Brain (organoid and tissue), 16 donors: ENCODE measurements at places on chromosomes 2 and 18.
A peak's percentile ranks its signal among the peaks of the same experiment; 100 is the strongest.

DNA sequence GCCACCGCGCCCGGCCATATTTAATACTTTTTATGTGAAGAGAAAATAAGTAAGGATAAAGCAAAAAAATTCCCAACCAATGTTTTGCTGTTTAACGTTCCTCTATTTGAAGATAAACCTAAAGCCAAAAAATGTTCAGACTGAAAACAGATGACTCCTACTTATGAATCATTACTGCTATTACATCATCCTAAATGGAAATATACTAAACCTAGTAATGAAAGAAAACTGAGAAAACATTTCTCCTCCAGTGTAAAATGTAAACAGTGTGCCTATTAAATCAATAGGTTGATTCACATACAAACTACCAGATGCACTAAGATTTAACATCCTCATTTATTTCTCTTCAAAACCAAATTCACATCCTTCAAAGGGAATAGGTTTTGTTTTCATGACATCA, 43.5 kb downstream of the CWC22 start:
- no peak for DNase-seq

GRCh38 chr2:178191004-178191508, 3.3 kb upstream of the OSBPL6 start:
- DNase-seq, result no peak

DNA sequence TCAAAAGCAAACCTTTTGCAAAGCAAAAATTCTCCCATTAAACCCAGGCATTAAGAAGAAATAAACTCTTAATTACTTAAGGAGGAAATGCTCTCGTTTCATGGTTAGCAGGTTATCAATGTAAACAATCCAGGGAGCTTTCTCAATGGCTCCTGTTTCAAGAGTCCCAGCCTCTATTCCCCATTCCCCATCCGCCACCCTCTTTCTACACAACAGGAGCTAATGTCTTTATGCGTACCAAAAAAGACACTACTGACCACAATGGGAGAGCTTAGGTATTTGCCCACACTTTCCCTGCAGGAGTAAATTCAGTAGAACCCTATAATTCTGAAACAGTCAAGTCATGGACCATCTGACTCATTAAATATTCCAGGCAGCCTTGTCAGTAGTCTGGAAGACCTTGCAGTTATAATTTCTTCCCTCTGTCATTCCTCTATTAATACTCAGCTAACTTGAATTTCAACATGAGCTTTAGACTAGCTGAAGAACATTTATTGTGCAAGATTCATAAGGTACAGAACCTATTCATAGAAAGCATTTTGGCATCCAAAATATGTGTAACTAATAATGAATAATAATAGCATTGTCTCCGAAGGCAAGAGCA, 48.6 kb downstream of the SLC8A1 start:
- DNase-seq, result no peak

- no peak for DNase-seq
Observed at GRCh38 chr2:199875400-199875799, 24.4 kb upstream of the FTCDNL1 start.

- peak; percentile 94 for DNase-seq
Observed at GRCh38 chr2:191864628-191865374, 17.9 kb upstream of the CAVIN2 start.

DNA sequence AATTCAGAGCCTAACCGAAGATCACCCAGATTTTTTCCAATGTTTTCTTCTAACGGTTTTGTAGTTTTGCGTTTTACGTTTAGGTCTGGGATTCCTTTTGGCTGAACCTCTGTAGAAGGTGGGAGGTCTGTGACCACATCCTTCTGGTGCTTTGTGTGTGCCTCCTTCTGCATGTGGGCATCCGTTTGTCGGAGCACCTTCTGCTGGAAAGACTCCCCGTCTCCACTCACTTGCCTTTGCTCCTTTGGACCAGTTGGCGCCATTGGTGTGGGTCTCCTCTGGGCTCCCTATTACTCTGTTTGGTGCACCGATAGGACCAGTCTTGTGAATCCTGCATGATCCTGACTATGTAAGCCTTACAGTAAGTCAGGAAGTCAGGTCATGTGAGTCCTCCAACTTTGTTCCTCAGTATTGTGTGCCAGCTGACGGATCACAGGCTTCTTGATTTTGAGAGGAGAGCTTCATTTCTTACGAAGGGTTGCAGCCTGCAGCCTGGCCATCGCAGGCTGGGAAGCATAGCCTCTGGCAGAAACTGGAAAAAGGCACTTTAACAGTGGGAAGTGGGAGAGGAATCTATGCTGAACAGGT, 13.6 kb downstream of the AQP12A start:
- DNase-seq, result no peak

- no peak for DNase-seq
Observed at GRCh38 chr18:21298351-21298750, 56.3 kb downstream of the GREB1L start.

DNA sequence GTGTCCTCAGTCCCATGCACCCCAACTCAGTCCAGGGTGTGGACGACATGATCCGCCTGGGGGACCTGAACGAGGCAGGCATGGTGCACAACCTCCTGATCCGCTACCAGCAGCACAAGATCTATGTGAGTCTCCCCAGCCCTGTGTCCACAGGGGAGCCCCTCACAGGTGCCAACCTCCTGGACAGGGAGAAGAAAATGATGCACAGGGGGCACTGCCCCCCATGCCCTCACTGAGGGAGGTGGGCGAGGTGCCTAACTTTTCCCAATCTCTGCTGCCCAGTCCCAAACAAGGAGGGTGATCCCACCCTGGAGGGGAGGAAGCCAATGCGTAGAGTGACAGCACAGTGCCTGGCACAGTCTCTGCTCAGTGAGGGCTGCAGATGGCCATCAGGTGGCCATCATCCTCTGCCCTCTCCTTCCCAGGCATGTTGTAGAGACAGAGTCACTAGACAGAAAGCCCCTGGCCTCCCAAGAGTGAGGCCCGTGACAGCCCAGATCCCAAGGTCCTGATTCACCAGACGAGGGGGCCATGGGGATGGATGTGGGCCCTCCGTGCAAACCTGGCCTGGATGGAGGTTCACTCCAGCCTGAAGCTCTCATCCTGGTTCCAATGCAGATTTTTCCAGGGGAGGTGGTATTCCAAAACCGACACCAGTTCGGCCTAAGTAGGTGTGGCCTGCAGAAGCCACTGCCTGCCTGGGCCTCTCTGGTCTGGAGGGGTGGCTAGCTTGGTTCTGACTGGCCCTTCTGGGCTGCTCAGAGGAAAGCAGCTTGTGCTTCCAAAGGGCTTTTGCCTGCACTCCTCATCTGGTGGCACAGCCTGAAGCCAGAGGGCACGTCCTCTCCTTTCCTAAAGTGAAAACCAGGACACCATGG, 30.0 kb downstream of the MYO7B start:
- DNase-seq, result no peak

GRCh38 chr2:219991116-219991515, 363.7 kb downstream of the SLC4A3 start:
- no peak for DNase-seq

GRCh38 chr18:31649978-31650719, 34.2 kb downstream of the B4GALT6 start:
- no peak for DNase-seq

DNA sequence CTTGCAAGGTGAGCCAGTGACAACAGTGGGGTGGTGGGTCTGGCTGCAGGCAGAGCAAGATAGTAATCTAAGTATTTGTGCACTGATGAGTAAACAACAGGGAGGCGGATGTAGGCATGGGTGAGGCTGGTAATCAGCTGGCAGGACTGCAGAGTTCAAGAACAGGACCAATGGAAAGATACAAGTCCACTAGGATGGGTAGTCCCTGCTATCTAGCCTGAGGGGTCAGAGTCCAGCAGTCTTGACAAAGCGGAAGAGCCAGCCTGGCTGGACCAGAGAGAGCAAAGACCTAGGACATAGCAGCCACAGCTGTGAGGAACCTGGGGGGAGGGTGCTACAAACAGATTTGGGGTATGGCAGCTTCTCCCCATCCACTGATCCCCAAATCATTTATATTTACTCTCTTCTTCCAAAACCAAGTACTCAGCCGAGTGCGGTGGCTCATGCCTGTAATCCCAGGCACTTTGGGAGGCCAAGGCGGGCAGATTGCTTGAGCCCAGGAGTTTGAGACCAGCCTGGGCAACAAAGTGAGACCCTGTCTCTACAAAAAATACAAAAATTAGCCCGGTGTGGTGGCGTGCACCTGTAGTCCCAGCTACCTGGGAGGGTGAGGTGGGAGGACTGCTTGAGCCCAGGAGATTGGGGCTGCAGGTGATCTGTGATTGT, 25.9 kb downstream of the VIL1 start:
- no peak for DNase-seq

- no peak for DNase-seq
Observed at GRCh38 chr2:159151198-159152127, 135.0 kb downstream of the WDSUB1 start.

DNA sequence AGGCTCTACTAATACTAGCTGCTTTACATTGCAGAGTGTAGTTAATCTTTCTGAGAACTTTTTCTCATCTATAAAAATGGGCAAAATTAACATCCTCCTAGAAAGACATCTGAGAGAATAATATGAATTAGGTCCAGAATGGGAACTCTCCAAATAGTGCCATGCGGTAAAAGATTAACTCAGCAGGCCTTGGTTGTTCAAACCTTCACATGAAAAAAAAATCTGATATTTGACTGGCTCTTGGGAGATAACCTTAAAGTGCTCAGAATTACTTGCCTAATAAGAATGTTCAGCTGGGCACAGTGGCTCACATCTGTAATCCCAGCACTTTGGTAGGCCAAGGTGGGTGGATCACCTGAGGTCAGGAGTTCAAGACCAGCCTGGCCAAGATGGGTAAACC, 5.5 kb upstream of the CXXC1 start:
- no peak for DNase-seq

- no peak for DNase-seq
Observed at GRCh38 chr2:105142239-105142638, 99.3 kb upstream of the GPR45 start.

- DNase-seq, result no peak
Observed at GRCh38 chr2:80141007-80141726, 163.4 kb downstream of the LRRTM1 start.

- DNase-seq, result no peak
Observed at GRCh38 chr2:144261336-144261735, 258.6 kb downstream of the ZEB2 start.

DNA sequence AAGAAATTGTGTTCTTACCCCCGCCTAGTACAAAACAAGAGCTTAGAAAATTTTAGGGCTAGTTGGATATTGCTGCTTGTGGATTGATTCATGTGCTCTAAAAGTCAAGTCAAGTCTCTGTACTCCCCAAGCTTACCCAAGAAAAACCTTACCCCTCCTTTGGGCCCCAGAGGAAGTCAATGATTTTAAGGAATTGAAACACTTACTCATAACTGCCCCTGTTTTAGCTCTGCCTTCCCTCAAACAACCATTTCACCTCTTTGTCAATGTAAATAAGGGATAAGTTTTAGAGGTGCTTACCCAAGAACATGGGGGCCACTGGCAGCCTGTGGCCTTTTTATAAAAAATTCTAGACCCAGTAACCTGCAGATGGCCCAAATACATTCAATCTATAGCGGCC, 136.6 kb upstream of the RMP24 start:
- DNase-seq, result no peak

- DNase-seq, result peak; percentile 52
Observed at GRCh38 chr18:28559511-28559910, 382.6 kb upstream of the CDH2 start.

DNA sequence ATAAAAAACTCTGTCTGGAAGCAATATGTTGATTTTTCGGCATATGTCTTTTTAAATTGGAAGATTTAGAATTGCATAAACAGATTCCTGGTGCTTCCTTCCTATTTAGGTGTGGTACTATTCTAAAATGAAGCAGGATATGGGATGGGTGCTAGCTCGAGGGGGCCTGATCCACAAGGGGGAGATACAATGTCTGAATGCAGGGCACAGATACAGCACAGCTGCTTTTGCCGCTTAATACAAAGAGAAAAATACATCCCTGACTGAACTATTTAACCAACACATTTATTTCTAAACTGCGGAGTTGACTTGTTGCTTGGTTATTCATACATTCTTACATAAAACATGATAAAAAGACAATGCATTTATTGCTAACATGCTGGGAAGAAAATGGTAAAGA, 169.1 kb downstream of the TMEFF2 start:
- no peak for DNase-seq

- DNase-seq, result no peak
Observed at GRCh38 chr2:211068108-211068780, 511.8 kb downstream of the CPS1 start.

GRCh38 chr2:57296795-57297517, 749.6 kb upstream of the VRK2 start:
- DNase-seq, result no peak

DNA sequence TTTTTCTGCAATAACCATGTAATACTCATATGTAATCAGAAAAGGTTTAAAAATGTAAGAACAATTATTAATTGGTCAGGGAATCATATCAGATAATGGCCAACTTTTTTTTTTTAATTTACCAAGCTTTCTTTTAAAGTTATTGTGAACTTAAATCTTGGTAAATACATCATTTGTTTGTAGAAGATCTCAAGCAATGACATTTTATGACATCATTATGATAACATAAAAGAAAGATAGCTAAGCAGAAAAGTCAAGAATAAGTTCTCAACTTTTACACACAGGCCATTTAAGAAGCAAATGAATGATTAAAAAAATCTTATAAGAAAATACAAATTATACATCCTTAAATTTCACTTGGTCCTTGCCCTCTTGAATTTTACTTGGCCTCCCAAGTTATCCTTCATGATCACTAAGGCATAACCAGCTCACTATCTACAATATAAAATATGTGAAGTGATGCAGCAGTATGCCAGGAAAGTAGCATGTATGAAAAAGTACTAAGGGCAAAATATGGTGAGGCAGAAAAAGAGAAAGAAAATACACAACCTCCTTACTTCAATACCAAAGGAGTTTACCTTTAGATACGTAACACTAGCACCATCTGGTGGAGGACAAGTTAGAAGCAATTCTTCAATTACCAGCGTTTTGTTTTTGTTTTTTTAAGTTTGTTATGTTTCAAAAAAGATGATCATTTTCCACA, 116.6 kb downstream of the SRBD1 start:
- peak; percentile 79 for DNase-seq

GRCh38 chr18:28284132-28284531, 107.2 kb upstream of the CDH2 start:
- DNase-seq, result no peak

- no peak for DNase-seq
Observed at GRCh38 chr2:88100489-88100858, 27.4 kb downstream of the FABP1 start.

DNA sequence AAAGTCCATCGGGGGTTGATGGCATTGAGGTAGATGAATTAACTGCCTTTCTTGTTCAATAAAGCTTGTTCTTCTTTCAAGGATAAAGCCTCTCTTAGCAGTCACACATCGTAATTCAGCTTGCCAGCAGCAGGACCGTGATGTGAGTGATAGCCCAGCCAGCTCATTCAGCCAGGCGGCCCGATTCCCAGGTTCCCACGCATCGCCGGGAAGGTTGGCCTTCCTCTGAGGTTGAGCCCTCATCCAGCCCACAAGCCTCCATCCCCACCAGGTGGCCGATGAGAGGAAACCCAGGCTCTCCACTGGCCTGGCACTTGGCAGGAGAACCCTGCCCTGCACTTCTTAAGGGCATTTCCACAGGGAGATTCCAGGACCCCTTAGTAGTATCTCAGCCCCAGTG, 4.7 kb downstream of the AGAP1 start:
- DNase-seq, result peak; percentile 63

- DNase-seq, result no peak
Observed at GRCh38 chr2:216072473-216072872, 9.1 kb downstream of the PECR start.

- DNase-seq, result no peak
Observed at GRCh38 chr2:161570424-161571050, 53.7 kb upstream of the SLC4A10 start.
